Left cardiac atrium (tissue), 4 donors: ENCODE measurements at places on chromosomes 7 and 10. TPM values are rescaled to one million over a fixed set of nuclear protein-coding genes. Genes with fewer than 3 reads are reported as not detected.

DNA sequence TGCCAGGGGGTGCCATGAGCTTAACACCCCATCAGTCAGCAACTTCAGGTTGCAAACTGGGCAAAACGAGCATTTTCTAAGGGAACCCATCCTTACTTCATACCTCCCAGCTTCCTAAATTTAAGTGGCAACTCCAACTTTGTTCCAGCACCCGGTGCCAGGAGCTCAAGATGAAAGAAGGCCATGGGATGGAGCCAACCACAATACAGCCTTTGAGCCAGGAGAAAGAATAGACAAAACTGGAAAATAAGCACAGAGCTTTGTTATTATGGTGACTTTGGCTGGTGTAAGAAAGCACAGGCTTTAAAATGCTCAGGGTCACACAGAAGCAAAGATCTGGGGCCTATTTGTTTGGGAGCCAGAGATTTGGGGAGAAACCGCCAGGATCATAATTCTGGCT lies 388.7 kb upstream of the MGMT start:
- no peak for DNase-seq

DNA sequence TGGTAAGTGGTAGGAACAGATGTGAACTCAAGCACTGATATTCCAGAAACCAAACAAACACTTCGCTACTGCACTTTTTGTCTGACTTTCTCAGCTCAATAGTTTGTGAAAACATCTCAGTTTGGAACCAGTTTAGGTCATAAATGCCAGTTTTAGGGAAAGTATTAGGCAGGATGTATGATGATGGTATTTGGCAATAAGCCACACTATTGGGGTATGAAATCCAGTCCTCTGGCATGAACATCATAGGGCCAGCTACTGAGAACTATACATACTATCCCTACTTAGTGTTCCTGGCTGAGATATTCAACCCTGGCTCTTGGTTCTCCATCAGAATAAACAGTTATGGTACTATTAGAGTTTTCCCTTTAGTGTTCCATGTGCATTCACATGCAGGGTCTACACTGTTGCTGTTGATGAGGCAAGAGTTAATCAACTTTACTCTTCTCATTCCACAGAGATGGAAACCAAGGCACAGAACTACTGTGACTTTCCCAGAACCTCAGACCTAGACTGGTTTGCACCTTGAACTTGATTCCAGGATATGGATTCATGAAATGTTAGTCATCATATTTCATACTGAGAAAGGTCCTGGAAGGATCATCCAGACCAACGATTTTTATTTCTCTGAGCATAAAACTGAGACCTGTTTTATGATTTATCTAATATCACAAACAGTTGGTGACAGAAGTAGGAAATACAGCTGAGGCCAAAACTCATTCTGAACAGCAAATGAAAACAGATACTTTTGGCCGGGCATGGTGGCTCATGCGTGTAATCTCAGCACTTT lies 20.0 kb upstream of the IFIT2 start:
- no peak for DNase-seq

DNA sequence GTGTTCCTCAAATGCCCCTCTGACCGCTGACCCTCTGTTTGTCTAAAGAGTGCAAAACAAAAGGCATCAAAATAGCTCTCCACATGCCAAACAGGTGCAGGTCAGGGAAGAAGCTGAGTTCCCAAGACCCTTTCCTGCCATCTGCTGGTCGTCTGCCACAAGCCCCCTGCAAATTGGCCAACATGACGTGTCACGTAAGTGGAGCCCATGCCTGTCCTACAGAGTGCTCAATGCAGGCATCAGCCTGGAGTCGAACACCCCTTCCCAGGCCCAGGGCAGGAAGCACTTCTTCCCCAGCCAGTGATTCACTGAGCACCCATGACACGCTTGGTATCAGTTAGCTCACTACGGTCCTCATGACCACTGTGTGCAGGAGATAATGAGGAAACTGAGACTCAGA lies 14.1 kb downstream of the TMEM72 start:
- DNase-seq = no peak

SEMA4G gene
- 2.4 TPM for total RNA-seq

PRLHR gene
- not detected for total RNA-seq

GRCh38 chr7:116653204-116653603 lies 18.8 kb upstream of the MET start:
- DNase-seq = no peak

MALRD1 gene
- total RNA-seq = 0.84 TPM
